Retina (tissue), 1 donor: ENCODE measurements at places on chromosomes 11 and 22.

DNA sequence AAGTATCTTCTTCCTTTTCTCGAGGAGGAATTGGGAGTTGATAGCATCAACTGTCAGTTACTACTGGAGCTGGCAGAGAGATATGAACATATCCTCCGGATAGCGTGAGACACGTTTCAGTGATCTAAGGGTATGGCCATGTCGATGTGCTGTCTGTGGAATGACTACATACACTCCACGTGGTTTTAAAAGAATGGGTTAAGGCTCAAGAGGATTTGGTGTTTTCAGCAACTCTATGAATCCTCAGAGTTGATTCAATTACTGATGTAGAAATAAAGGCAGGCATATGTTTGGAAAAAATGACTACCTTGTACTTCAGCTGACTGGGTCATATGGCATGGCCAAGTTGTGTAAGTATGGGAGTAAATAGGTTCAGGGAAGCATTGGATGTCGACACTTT is 22.9 kb downstream of the MMP13 start:
- no peak for DNase-seq

- DNase-seq, result peak; percentile 84
Observed at GRCh38 chr11:77039491-77040400, 5.5 kb downstream of the B3GNT6 start.

- no peak for DNase-seq
Observed at GRCh38 chr11:18315893-18316292, 6.0 kb downstream of the HPS5 start.

DNA sequence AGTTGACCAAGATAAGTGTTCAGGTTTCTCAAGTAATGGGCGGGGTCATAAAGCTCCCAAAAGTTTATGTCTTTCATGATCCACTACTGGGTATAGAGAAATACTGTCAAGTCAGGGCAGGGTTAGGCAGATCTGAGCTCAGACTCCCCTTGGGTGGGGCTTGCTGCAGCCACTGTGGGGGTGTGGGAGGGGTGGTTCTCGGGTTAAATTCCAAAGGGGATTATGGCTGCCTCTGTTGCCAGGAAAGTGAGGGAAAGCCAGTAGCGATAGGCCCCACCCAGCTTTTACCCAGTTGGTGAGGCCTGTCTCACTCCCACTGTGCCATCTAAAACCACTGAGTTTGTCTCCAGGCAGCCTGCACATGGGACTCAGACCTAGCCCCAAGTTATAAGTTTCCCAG is 37.8 kb downstream of the DLG2 start:
- no peak for DNase-seq

DNA sequence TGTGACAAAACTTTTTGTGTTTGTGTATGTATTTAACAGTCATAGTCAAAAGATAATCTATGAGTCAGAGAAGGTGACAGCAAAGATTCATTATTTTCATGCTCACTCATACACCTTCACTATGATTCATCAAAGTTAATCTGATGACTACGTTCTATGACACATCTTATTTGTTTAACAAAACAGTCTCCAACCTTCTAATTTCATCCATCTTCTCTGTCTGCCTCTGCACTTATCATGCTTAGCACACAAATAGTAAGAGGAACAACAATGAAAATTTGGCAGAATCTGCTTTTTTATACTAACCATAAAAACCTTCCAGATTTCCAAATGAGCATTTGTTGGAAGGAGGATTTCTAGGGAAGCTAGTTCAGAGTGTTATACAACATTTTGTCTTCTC is 568.9 kb downstream of the LUZP2 start:
- DNase-seq, result no peak

DNA sequence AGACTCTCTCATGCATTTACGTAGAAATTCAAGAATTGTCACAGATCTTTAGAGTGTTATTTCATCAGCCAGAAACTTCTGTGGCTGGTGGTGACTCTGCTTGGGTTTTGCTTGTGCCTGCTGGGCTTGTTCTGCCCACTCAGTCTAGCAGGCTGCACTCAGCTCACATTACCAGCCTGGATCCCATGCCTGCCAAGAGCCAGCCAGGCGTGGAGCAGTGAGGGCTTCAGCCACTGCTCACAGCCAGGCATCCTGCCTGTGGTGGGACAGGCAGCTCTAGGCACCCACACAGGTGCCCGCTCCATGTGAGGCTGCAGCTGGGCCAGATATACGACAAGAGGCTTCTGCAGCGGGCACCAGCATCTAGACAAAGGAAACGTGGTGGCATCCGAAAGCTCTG is 1213.3 kb upstream of the RAG2 start:
- no peak for DNase-seq

- no peak for DNase-seq
Observed at GRCh38 chr11:134950692-134951304, 538.8 kb upstream of the B3GAT1 start.

GRCh38 chr11:12733091-12733490 is 58.9 kb downstream of the TEAD1 start:
- DNase-seq, result no peak

DNA sequence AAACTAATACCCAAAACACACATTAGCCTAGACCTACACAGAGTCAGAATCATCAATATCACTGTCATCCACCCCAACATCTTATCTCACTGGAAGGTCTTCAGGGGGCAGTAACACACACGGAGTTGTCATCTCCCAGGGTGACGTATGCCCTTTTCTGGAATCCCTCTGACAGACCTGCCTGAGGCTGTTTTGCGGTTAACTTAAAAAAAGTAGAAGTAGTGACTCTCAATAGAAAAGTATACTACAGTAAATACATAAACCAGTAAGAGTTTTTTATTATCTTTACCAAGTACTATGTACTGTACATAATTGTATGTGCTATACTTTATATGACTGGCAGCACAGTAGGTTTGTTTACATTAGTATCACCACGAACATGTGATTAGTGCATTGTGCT is 80.5 kb downstream of the PGR start:
- no peak for DNase-seq

- DNase-seq, result no peak
Observed at GRCh38 chr11:75893251-75893650, 78.2 kb downstream of the UVRAG start.

DNA sequence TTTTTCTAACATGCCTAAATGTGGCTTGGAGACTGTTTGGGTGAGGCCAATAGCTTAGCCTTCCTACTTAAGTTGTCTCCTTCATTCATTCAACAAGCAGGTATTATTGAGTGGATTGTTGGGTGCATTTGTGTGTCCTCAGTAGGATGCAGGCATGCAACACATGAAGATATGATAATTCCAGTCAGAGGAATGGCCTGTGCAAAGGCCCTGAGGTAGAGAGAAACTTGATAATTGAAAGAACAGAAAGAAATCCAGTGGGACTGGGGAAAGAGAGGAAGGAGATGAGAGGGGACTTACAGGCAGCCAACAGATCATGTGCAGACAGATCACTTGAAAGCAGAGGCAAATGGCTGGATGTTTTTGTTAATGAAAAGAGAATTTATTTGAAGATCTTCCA is 15.3 kb upstream of the PRAME start:
- no peak for DNase-seq
